ENCODE measurements at places on chromosomes 3 and 15.

GRCh38 chr3:58800940-58801339 is 134.4 kb upstream of the FAM3D start:
- no peak for DNase-seq

GRCh38 chr3:64489361-64490044 is 198.3 kb downstream of the ADAMTS9 start:
- DNase-seq = no peak

DNA sequence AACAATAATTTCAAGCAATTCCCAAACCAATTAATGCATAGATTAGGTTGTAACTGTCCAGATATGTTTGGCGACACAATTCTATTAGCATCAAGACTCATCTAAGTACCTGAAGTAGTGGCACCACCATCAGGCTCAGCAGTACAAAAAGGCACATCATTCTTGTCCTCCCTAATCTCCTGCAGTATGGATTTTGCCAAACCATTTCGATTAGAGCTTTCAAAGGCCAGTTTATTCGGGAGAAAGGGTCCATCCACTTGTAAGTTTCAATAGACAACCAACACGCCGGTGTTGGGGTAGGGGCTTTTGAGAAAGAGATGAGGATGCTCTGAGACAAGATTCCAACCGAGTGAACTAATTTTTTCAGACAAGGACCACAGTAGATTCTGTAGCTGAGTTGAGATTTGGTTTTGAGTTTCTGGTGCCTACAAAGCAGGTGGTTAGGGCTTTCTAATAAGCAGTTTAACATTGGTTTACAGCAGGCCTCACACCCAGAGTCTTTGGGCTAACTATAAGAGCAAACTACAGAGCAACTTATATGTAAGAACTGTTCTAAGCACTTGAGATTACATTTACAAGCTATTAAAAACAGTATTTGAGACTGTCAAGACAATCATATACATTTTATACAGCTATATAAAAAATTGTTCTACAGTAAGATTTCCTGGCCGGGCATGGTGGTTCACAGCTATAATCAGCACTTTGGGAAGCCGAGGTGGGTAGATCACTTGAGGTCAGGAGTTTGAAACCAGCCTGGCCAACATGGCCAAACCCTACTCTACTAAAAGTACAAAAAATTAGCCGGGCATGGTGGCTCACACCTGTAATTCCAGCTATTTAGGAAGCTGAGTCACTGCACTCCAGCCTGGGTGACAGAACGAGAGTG is 4.5 kb downstream of the RPL22L1 start:
- no peak for DNase-seq

- DNase-seq = no peak
These were observed 12.6 kb downstream of the GHRL start for GRCh38 chr3:10280177-10280529.

GRCh38 chr15:61743345-61743909 is 316.8 kb downstream of the VPS13C start:
- DNase-seq = no peak

GRCh38 chr15:90866161-90866715 is 2.1 kb upstream of the FURIN start:
- DNase-seq = no peak
